IPS DF 6.9 (cell line): ENCODE measurements at places on chromosomes 13 and 19.

GRCh38 chr19:6794686-6795431, 22.4 kb downstream of the VAV1 start:
- DNase-seq: no peak

DNA sequence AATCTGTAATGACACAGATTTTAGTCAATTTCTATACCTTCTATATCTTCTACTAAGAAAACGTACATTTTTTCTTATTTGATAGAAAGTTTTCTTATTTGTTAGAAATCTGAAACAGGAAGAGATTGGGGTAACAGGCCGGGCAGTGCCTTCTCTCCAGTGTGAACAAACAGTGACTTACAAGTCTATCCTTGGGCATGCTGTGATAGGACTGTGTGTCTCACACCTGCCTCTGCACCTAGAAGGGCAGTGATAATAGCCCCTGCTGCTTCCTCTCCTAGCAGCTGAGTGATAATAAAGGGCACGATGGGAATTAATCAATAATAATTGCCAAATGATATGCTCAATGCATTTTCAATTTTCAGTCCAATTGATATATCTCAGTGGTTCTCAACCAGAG, 1.4 kb downstream of the TMEM272 start:
- DNase-seq: no peak

DNA sequence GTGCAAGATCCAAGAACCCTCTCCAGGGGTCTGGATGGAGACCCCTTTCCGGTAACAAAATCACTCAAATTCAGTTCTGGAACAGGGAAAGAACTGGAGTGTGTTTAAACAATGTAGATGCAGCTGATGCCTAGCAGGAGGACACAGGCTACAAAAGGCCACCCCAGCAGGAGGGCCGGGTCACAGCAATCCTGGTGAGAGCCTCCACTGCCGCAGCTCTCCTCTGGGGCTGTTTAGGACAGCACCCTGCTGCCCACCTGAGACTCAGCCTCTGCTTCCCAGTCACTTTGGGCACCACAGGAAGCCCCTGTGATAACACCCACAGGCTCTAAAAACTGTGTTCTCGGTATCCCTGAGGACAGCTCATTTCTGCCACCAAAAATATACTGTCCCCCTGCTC, 318.7 kb upstream of the NBEA start:
- DNase-seq: no peak

- no peak for DNase-seq
Observed at GRCh38 chr13:59893266-59893665, 270.5 kb downstream of the DIAPH3 start.

GRCh38 chr19:47729799-47730520, 15.4 kb upstream of the NOP53 start:
- no peak for DNase-seq

GRCh38 chr13:56314765-56315164, 826.0 kb upstream of the PRR20A start:
- DNase-seq: no peak

DNA sequence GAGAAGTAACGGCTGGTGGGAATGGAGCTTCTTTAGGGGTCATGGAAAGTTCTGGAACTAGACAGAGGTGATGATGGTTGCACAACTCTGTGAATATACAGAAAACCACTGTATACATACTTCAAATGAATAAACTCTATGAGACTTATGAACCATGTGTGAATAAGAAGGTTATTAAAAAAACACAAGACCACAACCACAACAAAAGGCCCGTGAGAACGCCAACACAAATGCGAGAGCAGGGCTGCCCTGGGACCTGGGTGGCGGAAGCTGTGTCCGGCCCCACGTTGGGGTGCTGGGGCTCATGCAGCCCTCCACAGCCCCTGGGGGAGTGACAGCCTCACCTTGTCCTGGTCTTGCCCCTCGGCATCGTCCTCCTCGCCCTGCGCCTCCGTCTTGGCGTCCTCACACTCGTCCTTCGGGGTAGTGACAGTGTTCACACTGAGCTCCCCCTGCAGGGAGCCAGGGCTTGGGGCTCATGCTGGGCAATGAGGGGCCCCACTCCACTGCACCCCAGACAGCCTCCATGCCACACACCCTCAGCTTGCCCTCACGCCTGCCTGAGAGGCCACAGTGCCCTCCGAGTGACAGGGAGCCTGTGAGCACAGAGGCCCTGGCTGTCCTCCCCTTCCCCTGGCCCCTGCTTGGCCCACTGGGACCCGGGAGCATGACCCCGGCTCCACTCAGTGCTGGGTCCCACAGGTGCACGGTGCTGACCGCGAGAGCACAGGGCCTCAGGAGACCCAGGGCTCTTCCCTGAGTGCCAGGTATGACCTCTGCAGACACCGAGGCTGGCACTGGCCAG, 16.0 kb downstream of the IZUMO4 start:
- DNase-seq: no peak

DNA sequence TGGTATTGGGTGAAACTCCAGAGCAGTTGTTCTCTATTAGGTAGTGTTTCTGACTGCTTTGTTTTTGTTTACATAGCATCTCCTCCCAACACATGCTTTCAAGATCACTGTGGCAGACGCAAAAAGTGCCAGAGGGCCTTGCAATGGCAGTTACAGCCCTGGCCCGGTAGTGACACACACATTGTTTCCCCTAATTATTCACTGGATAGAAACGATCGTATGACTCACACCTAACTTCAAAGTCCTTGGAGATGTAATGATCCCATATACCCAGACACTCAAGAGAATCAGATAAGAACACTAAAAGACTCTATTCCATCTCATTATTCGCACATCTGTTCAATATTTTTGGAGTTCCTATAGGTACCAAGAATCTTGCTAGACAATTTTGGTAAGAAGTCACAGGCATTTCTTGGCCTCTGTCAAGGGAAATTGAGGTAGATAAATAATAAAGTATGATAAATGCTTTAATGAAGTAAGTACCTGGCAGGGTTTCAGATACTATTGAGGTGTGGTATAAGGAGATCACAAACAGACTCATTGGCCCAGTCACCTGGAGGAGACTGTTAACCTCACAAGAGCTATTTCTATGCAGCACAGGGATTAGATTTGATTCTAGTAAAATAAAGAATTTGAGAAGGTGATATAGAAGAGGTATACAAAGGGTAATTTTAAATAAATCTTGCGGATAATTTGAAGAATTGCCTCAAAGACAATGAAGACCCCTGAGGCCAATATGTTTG, 485.3 kb downstream of the SLITRK6 start:
- DNase-seq: no peak

GRCh38 chr13:25217023-25217885, 45.2 kb upstream of the AMER2 start:
- no peak for DNase-seq

DNA sequence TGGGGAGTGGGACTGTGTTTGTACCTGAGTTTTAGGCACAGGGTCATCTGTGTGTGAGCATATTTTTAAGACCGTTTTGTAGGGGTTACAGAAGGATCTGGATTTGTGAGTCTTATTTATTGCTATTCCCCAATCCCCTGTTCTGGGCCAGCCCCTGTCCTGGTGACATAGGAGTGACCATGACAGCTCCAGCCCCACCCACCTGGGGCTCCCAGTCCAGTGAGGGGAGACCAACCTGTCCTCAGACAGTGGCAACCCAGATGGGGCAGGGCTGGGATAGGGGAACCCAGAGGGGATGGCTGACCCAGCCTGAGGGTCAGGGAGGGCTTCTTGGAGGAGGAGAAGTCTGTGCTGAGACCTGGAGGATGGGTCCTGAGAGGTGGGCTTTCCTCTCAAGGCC, 10.7 kb downstream of the TMEM160 start:
- no peak for DNase-seq

DNA sequence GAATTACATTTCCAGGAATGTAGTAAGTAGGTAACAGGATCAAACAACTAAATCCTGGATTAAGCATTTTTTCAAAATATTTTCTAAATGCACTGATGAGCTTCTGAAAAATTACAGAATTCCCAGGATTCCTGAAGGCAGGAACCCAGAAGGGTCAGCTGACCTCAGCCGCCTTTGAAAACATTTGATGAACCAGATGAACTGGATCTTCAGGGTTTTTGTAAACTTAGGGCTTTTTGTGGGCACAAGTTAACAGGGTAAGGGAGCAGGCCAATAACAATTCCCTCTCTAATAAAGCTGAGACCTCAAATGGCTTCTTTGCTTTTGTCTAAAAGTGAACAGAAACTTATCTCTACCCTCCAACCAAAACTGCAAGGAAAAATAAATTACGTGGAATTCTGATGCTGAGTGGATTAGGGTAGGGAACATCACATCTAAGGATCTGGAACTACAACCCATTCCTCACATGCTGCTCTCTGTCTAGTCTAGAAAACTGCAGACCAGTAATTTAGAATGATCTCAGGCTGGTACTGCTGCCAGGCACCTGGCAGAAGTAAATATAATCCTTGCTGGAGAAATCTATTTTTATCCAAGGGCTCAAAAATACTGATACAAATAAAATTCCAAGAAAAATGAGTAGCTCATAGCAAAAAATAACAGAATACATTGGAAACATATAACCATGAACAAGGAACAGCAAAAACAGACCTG, 48.2 kb upstream of the N4BP2L1 start:
- DNase-seq: no peak
